Stimulated activated CD4-positive, alpha-beta T cell treated with anti-CD3 and anti-CD28 coated beads, Interleukin-12 subunit alpha, Interleukin-12 subunit beta, amount 100 ng/mL, for 48 hours (primary cell): ENCODE measurements at places on chromosomes 12 and 14.

DNA sequence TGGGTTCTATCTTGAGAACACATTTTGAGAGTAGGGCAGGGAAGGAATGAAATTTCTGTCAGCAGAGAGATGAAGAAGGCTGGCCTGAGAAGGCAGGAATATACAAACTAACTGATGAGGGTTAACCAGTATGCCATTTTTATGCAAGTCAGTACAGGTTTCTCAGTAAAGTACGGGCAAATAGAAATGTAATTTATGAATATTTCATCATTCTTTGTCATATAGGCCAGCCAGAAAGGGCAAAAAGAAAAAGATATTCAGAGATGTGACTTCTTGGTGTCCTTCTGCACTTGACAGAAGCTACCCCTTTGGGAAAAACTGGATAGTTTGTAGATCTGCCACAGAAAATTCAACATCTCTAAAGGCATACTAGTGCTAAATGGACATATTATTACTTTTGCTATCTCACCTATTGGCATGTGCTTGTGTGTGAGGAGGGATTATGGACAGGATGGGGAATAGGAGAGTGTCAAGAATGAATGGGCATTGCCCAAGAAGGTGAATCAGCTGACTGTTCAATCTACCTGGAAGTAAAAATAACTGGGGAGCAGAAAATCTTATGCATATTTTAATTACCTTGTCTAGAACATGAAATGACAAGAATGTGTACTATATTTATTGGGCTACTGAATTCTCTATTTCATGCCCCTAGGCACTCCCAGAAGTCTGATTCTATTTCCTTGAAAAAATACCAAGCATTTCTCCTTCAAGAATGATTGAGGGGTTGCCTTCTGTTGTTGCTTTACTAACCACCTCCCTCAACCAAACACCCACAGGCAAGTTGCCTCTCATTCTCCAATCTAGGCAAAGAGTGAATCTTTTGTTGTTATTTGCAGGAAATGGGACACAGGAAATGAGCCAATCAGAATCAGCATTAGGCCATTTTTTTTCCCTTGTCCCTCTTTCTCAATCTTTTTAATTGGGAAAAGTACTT is 175.1 kb upstream of the SLC38A2 start:
- no peak for DNase-seq

GRCh38 chr14:40129159-40129558 is 696.9 kb upstream of the FBXO33 start:
- no peak for DNase-seq

GRCh38 chr14:92493024-92493423 is 20.6 kb upstream of the RIN3 start:
- DNase-seq: no peak

DNA sequence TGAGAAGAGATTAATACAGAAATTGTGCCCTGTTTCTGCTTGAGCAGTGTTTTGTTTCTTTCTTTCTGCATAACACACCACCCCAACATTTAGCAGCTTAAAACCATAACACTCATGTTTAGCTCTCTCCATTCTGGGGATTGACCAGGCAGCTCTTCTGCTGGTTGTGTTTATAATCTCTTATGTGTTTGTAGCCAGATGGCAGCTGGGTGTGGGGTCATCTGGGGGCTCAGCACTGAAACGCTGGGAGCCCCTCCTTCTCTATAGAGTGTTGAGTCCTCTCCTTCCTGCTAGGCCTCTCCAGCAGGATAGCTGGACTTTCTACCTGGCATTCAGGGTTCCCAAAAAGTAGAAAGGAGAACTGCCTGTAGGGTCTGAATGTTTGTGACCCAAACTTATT is 270.6 kb downstream of the TTC8 start:
- no peak for DNase-seq

GRCh38 chr14:57492859-57493258 is 798 bp downstream of the CCDC198 start:
- no peak for DNase-seq
